ENCODE measurements at places on chromosomes 7 and 10. TPM values are rescaled to one million over a fixed set of nuclear protein-coding genes. Genes with fewer than 3 reads are reported as not detected.

GRCh38 chr10:48797830-48798229 is 113.2 kb downstream of the WDFY4 start:
- no peak overlapping the region for H3K27ac ChIP-seq
- peaks cover 10% of the 10 kb centered on the region for H3K4me1 ChIP-seq
- no peaks in the 10 kb centered on the region for H3K27me3 ChIP-seq
- DNase-seq: no peak
- H3K4me3 ChIP-seq: no peak overlapping the region
- peaks cover 4% of the 10 kb centered on the region for H3K36me3 ChIP-seq

The PRSS37 gene
- total RNA-seq: not detected

DNA sequence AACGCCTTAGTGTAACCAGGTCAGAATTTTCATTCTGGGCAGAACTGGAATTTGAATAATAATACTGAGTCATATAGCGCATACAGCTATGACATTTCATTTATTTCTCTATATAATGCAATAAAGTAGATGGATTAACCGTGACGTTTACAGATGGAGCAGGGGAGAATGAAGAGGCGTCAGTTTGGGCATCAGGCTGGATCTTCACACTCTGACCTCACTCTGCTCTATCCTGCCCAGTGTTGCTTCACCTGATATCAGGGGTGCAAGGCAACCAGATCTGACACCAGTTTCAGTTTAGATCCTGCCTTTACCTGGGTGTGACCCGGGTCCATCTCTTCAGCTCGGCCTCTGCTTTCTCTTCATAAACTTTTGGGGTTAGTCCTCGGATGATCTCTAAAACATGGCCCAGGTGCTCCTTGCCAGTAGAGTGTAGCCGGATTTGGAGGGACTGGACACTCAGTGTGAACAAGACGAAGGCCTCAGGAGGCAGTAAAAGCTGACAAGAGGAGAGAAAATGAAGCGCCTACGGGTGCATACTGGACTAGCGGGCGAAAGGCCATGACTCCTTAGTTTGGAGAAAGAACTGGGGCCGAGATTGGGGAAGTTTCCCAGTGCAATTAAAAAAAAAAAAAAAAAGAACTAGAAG is 1.4 kb upstream of the ZYX start:
- peak overlapping the region; percentile 95 for H3K4me3 ChIP-seq
- H3K36me3 ChIP-seq: no peaks in the 10 kb centered on the region
- no peak for DNase-seq
- no peaks in the 10 kb centered on the region for H3K27me3 ChIP-seq

The AEBP1 gene
- total RNA-seq: 38.5 TPM

GRCh38 chr10:71496927-71497762 is 100.4 kb downstream of the CDH23 start:
- no peak overlapping the region for H3K27ac ChIP-seq
- no peak overlapping the region for H3K4me3 ChIP-seq
- H3K36me3 ChIP-seq: no peaks in the 10 kb centered on the region

GRCh38 chr7:82012453-82012852 is 242.6 kb upstream of the HGF start:
- no peaks in the 10 kb centered on the region for H3K27me3 ChIP-seq
- no peaks in the 10 kb centered on the region for H3K4me1 ChIP-seq
- H3K36me3 ChIP-seq: no peaks in the 10 kb centered on the region
- no peak for DNase-seq
- H3K27ac ChIP-seq: no peak overlapping the region
- no peak overlapping the region for H3K4me3 ChIP-seq

DNA sequence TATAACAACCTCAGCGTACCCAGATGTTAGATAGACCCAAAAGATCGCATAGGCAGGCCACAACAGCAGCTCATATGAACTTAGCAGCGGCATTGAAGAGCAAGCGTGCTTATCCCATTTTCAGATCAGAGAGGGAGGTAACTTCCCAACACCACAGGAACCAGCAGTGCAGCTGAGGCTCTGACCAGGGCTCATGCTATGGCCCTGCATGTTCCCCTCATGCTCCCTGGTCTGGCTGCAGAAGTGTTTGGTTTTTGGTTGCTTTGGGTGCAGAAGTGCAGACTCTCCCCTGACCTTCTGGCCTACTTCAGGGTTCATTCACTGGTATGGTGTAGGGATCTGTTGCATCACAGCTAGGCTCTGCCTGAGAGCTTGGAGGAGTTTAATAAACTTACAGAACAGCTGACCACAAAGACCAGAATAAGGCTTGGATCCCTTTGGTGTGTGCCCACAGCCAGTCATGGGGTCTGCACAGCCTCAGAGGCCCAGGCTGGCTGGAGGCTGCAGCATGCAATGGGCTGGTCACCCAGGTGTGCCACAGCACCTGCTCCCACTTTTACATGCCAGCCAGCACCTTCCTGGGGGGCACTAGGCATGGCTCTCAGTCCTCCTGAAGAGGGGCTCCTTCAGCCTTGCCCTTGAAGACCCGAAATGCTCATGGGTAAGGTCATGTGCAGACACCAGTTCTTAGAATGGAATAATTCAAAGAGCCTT is 9.1 kb upstream of the CXCL12 start:
- peaks cover 2% of the 10 kb centered on the region for H3K4me1 ChIP-seq
- peaks cover 23% of the 10 kb centered on the region for H3K27me3 ChIP-seq
- no peak for DNase-seq

The DYNC1I1 gene
- not detected for total RNA-seq

DNA sequence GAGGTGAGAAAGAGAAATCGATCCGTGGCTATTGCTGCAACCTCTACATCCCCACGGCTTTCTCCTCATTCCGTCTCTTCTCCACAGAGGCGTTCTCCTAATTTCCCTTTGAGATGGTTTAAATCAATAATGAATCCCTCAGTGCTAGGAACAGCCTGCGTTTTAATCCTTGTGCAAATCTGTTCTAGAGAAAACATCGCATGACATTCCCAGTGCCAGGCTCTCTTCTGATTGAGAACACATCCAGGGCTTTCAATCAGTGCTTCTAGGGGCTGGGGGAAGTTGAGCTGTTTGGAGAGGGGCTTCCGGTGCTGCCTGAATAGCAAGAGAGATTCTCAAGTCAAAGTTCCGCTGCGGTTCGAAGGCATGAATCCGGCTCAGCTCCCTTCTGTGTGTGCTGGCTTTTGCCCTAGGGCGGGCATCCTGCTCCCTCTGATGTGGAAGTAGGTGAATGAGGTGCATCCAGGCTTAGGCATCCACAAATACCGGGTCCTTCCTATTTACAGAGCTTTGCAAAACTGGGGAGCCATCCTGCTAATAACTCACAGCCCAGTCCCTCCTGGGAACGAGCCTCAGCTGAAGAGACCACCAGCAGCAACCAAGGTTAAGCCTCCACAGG is 62.8 kb downstream of the CHST15 start:
- peaks cover 3% of the 10 kb centered on the region for H3K4me1 ChIP-seq
- peaks cover 1% of the 10 kb centered on the region for H3K27me3 ChIP-seq
- no peak overlapping the region for H3K4me3 ChIP-seq
- H3K36me3 ChIP-seq: no peaks in the 10 kb centered on the region
- no peak overlapping the region for H3K27ac ChIP-seq

- peaks cover 24% of the 10 kb centered on the region for H3K27me3 ChIP-seq
- DNase-seq: no peak
- H3K27ac ChIP-seq: no peak overlapping the region
- H3K36me3 ChIP-seq: no peaks in the 10 kb centered on the region
- no peak overlapping the region for H3K4me3 ChIP-seq
- H3K4me1 ChIP-seq: no peaks in the 10 kb centered on the region
Measured at GRCh38 chr7:118175740-118176139, 8.2 kb upstream of the LSM8 start.

The IKZF5 gene
- 50.5 TPM for total RNA-seq

The CPN1 gene
- not detected for total RNA-seq

- peaks cover 39% of the 10 kb centered on the region for H3K27me3 ChIP-seq
- peaks cover 11% of the 10 kb centered on the region for H3K36me3 ChIP-seq
- DNase-seq: no peak
- peaks cover 4% of the 10 kb centered on the region for H3K4me1 ChIP-seq
- no peak overlapping the region for H3K4me3 ChIP-seq
- no peak overlapping the region for H3K27ac ChIP-seq
Measured at GRCh38 chr10:131744346-131744745, 156.5 kb upstream of the PPP2R2D start.

- peaks cover 56% of the 10 kb centered on the region for H3K27me3 ChIP-seq
- no peak for DNase-seq
- peak overlapping the region; percentile 88 for H3K4me3 ChIP-seq
- H3K36me3 ChIP-seq: peaks cover 10% of the 10 kb centered on the region
Measured at GRCh38 chr7:76282344-76283253, 19.9 kb upstream of the HSPB1 start.

- H3K4me3 ChIP-seq: peak overlapping the region; percentile 92
- peaks cover 2% of the 10 kb centered on the region for H3K27me3 ChIP-seq
- H3K4me1 ChIP-seq: peaks cover 39% of the 10 kb centered on the region
Measured at GRCh38 chr10:63133821-63134557, 861 bp downstream of the NRBF2 start.

DNA sequence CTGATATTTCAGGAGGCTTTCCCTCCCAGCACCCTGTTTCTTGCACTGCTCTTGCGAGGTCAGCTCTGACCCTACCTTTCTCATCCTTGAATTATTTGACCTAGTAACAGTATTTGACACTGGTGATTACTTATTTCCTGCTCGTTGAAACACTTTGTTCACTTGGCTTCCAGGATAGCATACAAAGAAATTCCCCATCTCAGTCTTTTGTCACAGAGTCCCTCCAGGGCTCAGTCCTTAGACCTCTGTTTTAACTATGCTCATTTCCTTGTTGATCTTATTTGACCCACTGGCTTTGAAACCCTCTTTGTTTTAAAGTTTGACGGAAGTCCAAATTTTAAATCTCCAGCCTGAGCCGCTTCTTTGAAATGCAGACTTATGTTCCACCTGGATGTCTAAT is 29.9 kb downstream of the BMPR1A start:
- H3K27ac ChIP-seq: no peak overlapping the region
- H3K4me1 ChIP-seq: no peaks in the 10 kb centered on the region
- no peak for DNase-seq
- H3K36me3 ChIP-seq: peaks cover 6% of the 10 kb centered on the region
- H3K4me3 ChIP-seq: no peak overlapping the region

DNA sequence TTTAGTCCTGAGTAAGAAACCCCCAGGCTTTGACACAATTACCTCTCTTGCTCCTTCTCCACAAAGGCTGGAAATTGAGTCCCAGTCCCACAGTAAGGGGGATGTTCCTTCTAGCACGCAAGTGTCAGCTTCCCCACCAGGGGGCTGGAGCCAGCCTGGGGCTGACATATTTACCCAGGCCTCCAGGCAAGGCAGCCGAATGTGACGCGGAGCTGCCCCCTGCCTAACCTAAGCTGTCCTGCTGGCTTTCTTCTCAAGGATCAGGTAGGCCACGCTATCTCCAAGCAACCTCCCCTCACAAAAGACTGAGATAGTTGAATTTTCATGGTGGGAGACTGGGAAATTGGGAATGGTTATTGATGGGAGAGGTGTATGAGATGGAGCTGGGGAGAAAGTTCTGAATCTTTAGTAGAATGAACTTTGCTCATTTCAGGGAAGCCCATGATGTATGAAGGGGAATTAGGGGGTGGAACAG is 19.2 kb upstream of the BMPER start:
- peaks cover 8% of the 10 kb centered on the region for H3K27me3 ChIP-seq
- no peak for DNase-seq
- no peaks in the 10 kb centered on the region for H3K36me3 ChIP-seq
- H3K4me3 ChIP-seq: no peak overlapping the region
- H3K4me1 ChIP-seq: no peaks in the 10 kb centered on the region
- no peak overlapping the region for H3K27ac ChIP-seq

GRCh38 chr7:103735377-103735776 is 254.1 kb downstream of the RELN start:
- no peak overlapping the region for H3K27ac ChIP-seq
- no peaks in the 10 kb centered on the region for H3K4me1 ChIP-seq
- H3K4me3 ChIP-seq: no peak overlapping the region
- no peak for DNase-seq
- no peaks in the 10 kb centered on the region for H3K36me3 ChIP-seq
